ENCODE measurements at places on chromosomes 13 and 19. TPM values are rescaled to one million over a fixed set of nuclear protein-coding genes. Genes with fewer than 3 reads are reported as not detected.

The TMEM145 gene
- total RNA-seq: 0.20 TPM

The KLF1 gene
- total RNA-seq: 1.7 TPM

The TNFSF9 gene
- 0.69 TPM for total RNA-seq

The FXYD1 gene
- 17.4 TPM for total RNA-seq

The KANK3 gene
- total RNA-seq: 4.8 TPM

The EBI3 gene
- total RNA-seq: not detected

The CKM gene
- total RNA-seq: 426 TPM

The ZNF433 gene
- 19.9 TPM for total RNA-seq

The SIAH3 gene
- 0.20 TPM for total RNA-seq

The ZNF667 gene
- total RNA-seq: 10.6 TPM

The IZUMO2 gene
- total RNA-seq: not detected

The SPACA4 gene
- 0.20 TPM for total RNA-seq

The TTC9B gene
- total RNA-seq: not detected

The TMEM238 gene
- total RNA-seq: 0.30 TPM

The ZNF471 gene
- 8.9 TPM for total RNA-seq

The ABHD13 gene
- 10.6 TPM for total RNA-seq

The KISS1R gene
- total RNA-seq: not detected

The CERS1 gene
- 2.5 TPM for total RNA-seq

The FUT2 gene
- 0.59 TPM for total RNA-seq

The ZNF576 gene
- 4.6 TPM for total RNA-seq

The LGI4 gene
- 5.7 TPM for total RNA-seq

The EPSTI1 gene
- 3.3 TPM for total RNA-seq

The ZFP82 gene
- 8.8 TPM for total RNA-seq

The ADAMTSL5 gene
- total RNA-seq: 3.1 TPM

The ATP4A gene
- total RNA-seq: not detected

The KBTBD7 gene
- 12.7 TPM for total RNA-seq

The ACP7 gene
- total RNA-seq: 5.2 TPM

The CSNK1A1L gene
- not detected for total RNA-seq

The PTH2 gene
- total RNA-seq: not detected

The FCHO1 gene
- total RNA-seq: 2.4 TPM

The CASP14 gene
- 29.3 TPM for total RNA-seq

Measured in skin of body (tissue), 3 donors.